ENCODE measurements at places on chromosomes 11 and 22. TPM values are rescaled to one million over a fixed set of nuclear protein-coding genes. Genes with fewer than 3 reads are reported as not detected.
A peak's percentile ranks its signal among the peaks of the same experiment; 100 is the strongest.

DNA sequence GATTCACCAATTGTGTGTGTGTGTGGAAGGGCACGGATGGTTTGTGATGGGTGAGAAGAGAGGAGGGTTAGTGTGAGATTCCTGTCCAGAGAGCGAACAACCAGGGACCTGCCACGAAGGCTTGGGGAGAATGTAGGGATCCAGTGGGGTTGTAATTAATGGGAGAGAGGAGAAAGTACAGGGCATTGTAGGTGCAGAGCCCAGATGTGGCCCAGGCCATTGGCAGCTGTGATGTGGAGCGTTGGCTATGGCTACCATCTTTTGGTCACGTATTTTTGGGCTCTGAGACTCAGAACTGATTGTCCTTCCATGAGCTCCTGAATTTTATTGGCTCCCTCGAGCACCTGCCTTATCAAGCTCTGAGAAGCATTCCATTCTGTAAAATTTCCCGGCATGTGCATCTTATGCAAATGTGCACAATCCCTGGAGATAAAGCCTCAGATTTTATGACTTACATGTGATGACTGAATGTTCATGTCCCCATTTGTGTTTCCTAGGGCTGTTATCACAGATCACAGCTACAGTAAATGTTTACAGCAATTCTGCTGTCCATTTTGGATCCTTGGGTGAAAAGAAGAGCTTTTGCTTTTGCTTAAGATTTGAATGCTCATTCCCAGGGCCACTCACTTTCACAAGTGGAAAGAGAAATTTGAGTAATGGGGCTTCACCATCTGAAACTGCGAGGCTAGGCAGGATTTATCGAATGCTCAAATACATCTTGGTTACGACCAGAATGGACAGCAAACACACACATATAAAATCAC is 33.1 kb downstream of the SLC5A1 start:
- no peaks in the 10 kb centered on the region for H3K36me3 ChIP-seq
- H3K27ac ChIP-seq, result no peak overlapping the region
- peaks cover 11% of the 10 kb centered on the region for H3K4me1 ChIP-seq
- no peak for DNase-seq
- peaks cover 3% of the 10 kb centered on the region for H3K27me3 ChIP-seq

DNA sequence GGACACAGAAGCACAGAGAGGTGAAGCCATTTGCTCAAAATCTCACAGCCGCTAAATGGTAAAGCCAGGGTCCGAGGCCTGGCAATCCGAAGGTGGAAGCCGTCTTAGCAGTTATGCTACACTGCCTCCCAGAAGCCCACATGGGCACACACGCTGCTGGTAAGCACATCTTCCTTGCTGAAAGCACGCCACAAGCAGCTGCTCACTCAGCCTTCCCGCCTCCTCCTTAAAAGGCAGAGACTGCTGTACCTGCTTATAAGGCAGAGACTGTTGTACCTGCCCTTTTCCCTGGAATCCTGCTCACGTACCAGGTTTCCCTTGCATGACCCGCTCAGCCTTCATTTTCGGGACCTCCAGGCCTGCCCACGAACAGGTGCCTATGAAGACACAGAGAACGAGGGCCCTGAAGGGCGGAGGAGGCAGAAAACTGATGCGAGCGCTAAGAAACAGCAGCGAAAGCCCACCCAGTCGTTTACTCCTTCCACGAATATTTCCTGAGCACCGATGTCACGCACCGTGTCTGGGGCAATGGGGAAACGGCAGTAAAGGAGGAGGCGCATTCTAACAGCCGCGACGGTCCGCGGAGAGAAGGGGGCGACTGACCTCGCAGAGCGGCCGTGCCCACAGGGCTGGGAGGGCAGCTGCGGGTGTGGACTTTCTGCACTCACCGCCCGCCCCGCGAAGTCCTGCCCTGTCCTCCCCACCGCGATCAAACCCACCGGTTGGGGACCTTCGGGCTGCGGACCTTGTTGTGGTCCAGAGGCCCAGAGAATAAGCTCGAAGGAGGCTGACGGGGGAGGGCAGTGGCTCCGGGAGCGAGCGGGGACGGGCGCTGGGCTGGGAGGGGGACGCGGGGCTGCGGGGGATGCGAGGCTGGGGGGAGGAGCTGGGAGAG is 13.0 kb downstream of the SPATA19 start:
- no peaks in the 10 kb centered on the region for H3K27me3 ChIP-seq
- no peak for DNase-seq
- H3K27ac ChIP-seq, result no peak overlapping the region
- no peaks in the 10 kb centered on the region for H3K4me1 ChIP-seq

GRCh38 chr11:126702987-126703386 is 297.6 kb downstream of the KIRREL3 start:
- H3K27ac ChIP-seq, result no peak overlapping the region
- no peaks in the 10 kb centered on the region for H3K36me3 ChIP-seq
- H3K4me3 ChIP-seq, result no peak overlapping the region
- no peaks in the 10 kb centered on the region for H3K4me1 ChIP-seq

GRCh38 chr22:39684702-39685281 is 114.2 kb downstream of the CACNA1I start:
- no peak for DNase-seq
- H3K27ac ChIP-seq, result no peak overlapping the region
- H3K27me3 ChIP-seq, result peaks cover 3% of the 10 kb centered on the region
- no peaks in the 10 kb centered on the region for H3K4me1 ChIP-seq
- H3K4me3 ChIP-seq, result no peak overlapping the region

DNA sequence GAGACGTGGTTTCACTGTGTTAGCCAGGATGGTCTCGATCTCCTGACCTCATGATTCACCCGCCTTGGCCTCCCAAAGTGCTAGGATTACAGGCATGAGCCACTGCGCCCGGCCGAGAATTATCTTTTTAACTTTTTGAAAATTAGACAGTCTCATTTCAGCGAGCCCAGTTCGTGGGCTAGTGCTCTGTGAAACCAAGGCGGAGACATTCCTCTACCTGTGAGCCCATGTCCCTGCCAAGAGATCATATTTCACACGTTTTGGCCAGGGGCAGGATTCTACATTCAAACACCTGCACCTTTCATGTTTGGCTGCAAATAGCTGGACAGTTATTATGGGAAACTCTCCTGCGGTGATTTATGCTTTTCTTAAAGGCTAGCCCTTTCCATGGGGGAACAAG is 60.3 kb downstream of the IRAG1 start:
- no peak overlapping the region for H3K27ac ChIP-seq
- no peak overlapping the region for H3K4me3 ChIP-seq
- no peaks in the 10 kb centered on the region for H3K36me3 ChIP-seq
- H3K4me1 ChIP-seq, result no peaks in the 10 kb centered on the region
- peak; percentile 48 for DNase-seq
- H3K27me3 ChIP-seq, result no peaks in the 10 kb centered on the region

- no peaks in the 10 kb centered on the region for H3K36me3 ChIP-seq
- no peaks in the 10 kb centered on the region for H3K4me1 ChIP-seq
- DNase-seq, result no peak
- no peak overlapping the region for H3K27ac ChIP-seq
- no peak overlapping the region for H3K4me3 ChIP-seq
Measured at GRCh38 chr22:20740222-20740951, 33.5 kb upstream of the SERPIND1 start.

GRCh38 chr11:117969160-117969991 is 16.8 kb upstream of the IL10RA start:
- 0 out of 2 replicates have a peak, but pooled peaks cover 7% of the 10 kb centered on the region for H3K4me1 ChIP-seq
- no peaks in the 10 kb centered on the region for H3K36me3 ChIP-seq
- no peak for DNase-seq
- H3K4me3 ChIP-seq, result no peak overlapping the region

GRCh38 chr11:12827929-12828812 is 153.9 kb downstream of the TEAD1 start:
- peak overlapping the region; percentile 52 for H3K27ac ChIP-seq
- H3K36me3 ChIP-seq, result no peaks in the 10 kb centered on the region
- DNase-seq, result peak; percentile 36

- no peaks in the 10 kb centered on the region for H3K4me1 ChIP-seq
- H3K4me3 ChIP-seq, result no peak overlapping the region
- H3K27me3 ChIP-seq, result no peaks in the 10 kb centered on the region
- no peaks in the 10 kb centered on the region for H3K36me3 ChIP-seq
Measured at GRCh38 chr22:19631899-19632667, 82.2 kb upstream of the SEPTIN5 start.

- H3K27ac ChIP-seq, result no peak overlapping the region
- no peak for DNase-seq
- H3K4me1 ChIP-seq, result no peaks in the 10 kb centered on the region
- 0 out of 2 replicates have a peak, but pooled peaks cover 15% of the 10 kb centered on the region for H3K36me3 ChIP-seq
- H3K4me3 ChIP-seq, result no peak overlapping the region
- H3K27me3 ChIP-seq, result no peaks in the 10 kb centered on the region
Measured at GRCh38 chr22:42160830-42161696, 30.5 kb upstream of the CYP2D6 start.

DNA sequence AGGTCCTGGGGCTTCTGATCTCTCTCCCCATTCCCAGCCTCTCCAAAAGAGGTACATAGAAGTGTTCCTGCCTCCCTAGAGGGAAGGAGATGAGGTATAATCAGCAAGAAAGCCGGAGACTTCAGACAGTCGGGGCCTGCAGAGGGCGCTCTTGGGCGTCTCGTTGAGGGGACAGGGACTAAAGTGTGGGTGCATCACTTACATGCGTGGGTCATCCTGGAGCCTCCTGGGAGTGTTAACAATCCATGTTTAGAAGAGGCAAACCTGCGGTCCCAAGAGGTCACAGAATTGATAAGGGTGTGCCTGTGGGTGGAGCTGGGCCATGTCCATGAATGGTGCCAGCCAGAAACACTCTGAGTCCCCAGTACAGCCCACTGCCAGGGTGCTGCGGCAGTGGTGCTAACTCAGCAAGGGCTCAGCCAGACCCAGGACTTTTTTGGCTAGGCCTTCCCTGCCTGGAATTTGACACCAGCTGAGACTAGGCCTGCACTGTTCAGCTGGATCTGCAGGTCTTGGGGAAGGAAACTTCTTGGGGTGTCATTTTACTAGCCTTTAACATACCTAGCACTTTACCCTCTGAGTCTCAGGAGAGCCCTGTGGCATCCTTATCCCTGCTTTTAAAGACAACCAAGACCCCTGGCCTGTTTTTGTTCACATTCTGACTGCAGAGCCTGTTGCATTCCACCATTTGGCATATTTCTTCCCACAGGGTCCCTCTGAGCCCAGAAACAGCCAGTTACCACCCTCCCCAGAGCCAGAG is 5.5 kb downstream of the YDJC start:
- H3K36me3 ChIP-seq, result no peaks in the 10 kb centered on the region
- peaks cover 7% of the 10 kb centered on the region for H3K4me1 ChIP-seq
- H3K27me3 ChIP-seq, result no peaks in the 10 kb centered on the region
- H3K4me3 ChIP-seq, result no peak overlapping the region
- no peak for DNase-seq

- no peak overlapping the region for H3K4me3 ChIP-seq
- no peak for DNase-seq
Measured at GRCh38 chr22:43295173-43295572, 48.0 kb downstream of the SCUBE1 start.

- no peaks in the 10 kb centered on the region for H3K27me3 ChIP-seq
- no peaks in the 10 kb centered on the region for H3K4me1 ChIP-seq
- H3K27ac ChIP-seq, result no peak overlapping the region
- DNase-seq, result no peak
- H3K4me3 ChIP-seq, result no peak overlapping the region
- H3K36me3 ChIP-seq, result no peaks in the 10 kb centered on the region
Measured at GRCh38 chr22:23688121-23688520, 2.7 kb upstream of the RGL4 start.

DNA sequence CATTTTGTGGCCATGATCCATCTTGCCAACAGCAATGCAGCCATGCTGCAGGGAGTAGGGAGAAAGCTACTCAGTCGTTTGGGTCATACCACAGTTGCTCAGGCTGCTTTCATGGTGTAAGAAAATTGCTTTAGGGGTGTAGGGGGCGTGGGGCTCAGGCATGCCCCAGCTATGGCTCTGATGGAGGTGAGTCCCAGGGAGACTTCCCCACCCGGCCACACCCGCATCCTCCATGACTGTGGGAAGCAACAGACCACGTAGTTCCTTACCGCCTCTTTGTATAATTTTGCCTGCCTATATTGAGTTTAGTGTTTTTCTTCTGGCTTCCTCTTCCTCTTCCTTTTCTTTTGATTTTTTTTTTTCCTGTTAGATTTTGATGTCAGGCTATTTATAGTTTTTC is 58.8 kb downstream of the SPECC1L start:
- no peak overlapping the region for H3K4me3 ChIP-seq
- DNase-seq, result no peak
- H3K27me3 ChIP-seq, result no peaks in the 10 kb centered on the region
- peaks cover 43% of the 10 kb centered on the region for H3K36me3 ChIP-seq
- H3K4me1 ChIP-seq, result 0 out of 2 replicates have a peak, but pooled peaks cover 5% of the 10 kb centered on the region

DNA sequence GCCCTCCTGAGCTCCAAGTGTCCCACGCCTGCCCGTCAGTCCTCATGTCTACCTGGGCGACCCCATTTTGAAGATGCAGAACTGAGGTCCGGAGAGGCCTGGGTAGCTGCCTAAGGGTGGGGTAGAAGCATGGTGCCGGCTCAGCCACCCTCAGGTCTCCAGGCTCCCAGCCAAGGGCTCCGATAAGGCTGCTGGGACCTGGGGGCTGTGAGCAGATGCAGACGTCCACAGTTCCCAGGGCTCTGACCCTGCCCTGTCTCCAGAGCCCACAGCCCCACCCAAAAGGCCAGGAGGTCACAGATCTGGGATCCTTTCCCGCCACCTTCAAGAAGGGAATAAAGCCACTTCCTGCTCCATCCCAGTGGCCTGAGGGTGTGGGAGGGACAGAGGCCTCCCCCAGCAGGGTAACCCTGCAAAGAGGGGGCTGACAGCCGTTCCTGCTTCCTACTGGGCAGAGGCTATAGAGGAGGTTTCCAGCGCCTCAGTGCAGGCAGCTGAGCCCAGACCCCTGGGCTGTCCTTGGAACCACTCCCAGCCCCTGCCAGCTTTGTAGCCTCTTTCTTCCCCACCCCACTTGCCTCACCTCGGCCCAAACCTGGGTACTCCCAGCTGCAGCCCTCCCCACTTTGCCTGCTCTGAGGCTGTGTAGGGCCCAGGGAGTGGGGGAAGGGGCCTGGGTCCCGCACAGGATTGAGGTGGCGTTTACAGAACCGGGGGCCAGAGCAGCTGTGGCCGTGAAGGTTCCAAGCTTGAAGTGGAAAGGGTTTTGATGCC is 85.5 kb downstream of the CDKN1C start:
- H3K4me1 ChIP-seq, result no peaks in the 10 kb centered on the region
- no peak for DNase-seq
- no peaks in the 10 kb centered on the region for H3K36me3 ChIP-seq
- no peak overlapping the region for H3K4me3 ChIP-seq
- H3K27ac ChIP-seq, result no peak overlapping the region
- H3K27me3 ChIP-seq, result peaks cover 6% of the 10 kb centered on the region

DNA sequence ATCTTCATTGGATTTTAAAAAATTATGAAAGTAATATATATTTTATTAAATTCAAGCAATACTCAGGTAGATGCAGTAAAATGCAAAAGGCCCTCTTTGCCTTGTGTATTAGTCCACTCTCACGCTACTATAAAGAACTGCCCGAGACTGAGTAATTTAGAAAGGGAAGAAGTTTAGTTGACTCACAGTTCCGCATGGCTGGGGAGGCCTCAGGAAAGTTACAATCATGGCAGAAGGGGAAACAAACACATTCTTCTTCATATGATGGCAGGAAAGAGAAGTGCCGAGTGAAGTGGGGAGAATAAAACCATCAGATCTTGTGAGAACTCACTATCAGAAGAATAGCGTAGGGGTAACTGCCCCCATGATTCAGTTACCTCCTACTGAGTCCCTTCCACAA is 130.8 kb downstream of the HIPK3 start:
- no peak for DNase-seq
- H3K27me3 ChIP-seq, result no peaks in the 10 kb centered on the region
- no peak overlapping the region for H3K4me3 ChIP-seq
- no peaks in the 10 kb centered on the region for H3K4me1 ChIP-seq

The APOBEC3H gene
- 1.5 TPM for total RNA-seq

The HPX gene
- total RNA-seq, result 0.68 TPM

The ALDH3B2 gene
- 4.8 TPM for total RNA-seq

The MYO18B gene
- not detected for total RNA-seq

The MRPL23 gene
- total RNA-seq, result 66.4 TPM

The CELSR1 gene
- total RNA-seq, result 55.4 TPM

The SCN4B gene
- not detected for total RNA-seq

The SEC14L2 gene
- total RNA-seq, result 60.8 TPM
